ENCODE measurements at places on chromosomes 7 and 10.

GRCh38 chr10:114239117-114239993 lies at the start of gene VWA2:
Gene VWA2, plus strand, starts transcription at chr10:114239254. Its CDS starts 9,460 bp downstream, at chr10:114248714.
- DNase-seq = peak; percentile 11

DNA sequence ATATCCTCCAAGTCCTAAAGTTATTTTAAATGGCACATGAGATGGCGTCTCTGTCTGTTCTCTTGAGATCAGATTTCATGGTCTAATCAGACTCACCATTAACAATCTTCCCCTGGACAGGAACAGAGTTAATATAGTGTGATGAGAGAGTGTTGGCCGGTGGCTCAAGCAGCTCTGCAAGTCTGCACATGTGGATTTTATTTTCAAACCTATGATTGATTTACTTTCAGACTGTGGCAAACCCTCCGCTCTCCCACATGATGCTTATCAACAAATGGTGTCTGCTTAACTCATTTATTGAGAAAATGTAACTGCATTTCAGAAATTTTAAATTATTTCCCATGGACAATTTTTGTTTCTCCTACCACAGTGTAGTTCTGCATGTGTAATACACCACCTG lies 46.5 kb upstream of the HGF start:
- no peak for DNase-seq

DNA sequence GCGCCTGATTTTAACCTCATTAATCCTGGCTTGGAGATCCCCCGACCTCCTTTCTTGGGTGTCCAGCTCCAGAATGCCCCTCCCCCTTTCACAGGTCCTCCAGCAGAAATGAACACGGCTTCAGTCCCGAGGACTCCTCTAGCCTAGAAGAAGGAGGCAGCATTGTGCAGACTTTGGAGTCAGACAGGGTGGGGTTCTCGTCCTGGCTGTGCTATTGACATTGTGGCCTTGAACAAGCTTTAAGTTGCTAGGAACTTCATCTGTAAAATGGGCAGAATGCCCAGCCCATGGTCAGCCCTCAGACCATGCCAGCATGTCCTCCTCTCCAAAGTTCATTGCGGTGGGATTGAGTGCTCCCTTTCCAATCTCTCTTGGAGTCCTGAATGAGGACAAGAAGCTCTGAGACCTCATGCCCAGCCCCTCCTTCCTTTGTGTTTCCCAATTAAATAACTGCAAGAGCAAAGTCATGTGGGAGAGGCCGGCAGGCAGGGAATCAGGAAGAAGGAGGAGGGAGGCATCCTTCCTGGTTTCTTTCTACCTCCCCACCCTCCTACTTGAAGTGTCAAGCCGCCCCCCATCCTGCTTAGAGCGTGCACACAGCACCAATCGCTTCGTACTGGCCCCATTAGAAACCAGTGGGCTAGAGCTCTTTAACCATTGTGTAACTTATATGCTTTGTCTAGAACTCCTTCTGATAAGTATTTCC lies 86.4 kb downstream of the RBM20 start:
- DNase-seq = no peak

DNA sequence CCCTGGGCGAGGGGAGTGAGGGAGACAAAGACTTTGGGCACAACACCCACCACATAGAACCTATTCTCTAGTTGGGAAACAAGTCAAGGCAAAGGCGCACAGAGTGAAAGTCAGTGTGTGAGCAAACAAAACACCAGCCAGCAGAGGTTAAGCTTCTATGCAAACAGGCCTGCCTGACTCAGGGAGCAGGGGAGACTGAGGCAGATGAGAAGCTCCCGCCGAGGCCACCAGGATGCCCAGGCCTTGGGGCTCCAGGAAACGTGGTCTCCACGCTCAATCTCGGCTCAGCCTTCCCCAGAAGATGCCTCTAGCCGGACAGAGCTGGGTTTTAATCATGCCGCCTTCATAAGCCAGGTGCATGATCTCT lies 74.1 kb upstream of the KCNMA1 start:
- DNase-seq = no peak

- no peak for DNase-seq
These were observed 125.2 kb downstream of the TACC2 start for GRCh38 chr10:122113945-122114747.

GRCh38 chr7:99772565-99772964 lies 11.4 kb downstream of the CYP3A4 start:
- no peak for DNase-seq

GRCh38 chr10:12041766-12042408 lies 722 bp downstream of the UPF2 start:
- peak; percentile 41 for DNase-seq

DNA sequence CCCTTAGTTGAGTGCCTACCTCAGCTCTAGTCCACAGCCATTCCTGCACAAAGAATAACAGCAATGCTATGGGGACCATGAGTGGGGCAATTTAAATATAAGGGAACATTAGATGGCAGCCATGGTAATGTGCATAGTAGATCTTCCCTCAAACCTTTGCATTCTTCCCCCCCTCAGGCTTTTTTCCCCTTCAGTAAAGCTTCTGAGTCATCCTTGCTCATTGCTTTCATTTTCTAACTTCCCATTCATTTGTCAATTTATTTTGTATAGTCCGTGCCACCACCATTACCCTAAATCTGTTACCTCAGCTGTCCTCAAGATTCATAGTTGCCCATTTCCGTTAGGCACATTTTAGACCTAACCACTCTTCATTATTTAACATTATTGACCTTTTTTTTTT lies 10.7 kb downstream of the HECTD2 start:
- DNase-seq = no peak

GRCh38 chr7:139362302-139362701 lies 2.6 kb downstream of the LUC7L2 start:
- no peak for DNase-seq

DNA sequence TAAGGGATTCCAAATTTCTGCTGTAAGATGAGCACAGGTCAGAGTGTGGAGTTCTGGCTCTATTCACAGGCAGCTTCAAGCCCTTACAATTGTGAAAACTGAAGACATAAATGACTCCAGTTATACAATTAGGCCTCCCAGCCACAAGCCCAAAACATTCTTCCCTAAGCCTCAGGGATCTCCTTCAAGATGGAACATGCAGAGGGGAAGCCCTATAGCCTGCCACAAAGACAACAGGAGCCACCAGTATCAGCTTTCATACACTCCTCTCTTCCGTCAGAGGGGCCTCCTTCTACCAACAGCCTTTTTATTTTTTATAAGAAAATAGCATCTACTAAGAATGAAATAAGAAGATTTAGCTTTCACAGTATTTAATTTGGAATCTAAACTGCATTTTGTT lies 46.5 kb downstream of the DLD start:
- no peak for DNase-seq

DNA sequence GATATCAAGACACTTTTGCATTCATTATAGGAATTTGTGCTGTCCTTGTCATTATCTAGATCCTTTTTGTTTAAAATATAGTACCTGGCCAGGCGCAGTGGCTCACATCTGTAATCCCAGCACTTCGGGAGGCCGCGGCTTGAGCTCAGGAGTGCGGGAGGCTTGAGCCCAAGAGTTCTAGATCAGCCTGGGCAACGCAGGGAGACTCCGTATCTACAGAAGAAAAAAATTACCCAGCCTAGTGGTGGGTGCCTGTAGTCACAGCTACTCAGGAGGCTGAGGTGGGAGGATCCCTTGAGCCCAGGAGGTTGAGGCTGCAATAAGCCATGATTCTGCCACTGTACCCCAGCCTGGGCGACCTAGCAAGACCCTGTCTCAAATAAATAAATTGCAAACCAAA lies 621 bp upstream of the MORN4 start:
- no peak for DNase-seq

GRCh38 chr7:139687980-139688632 lies 89.7 kb downstream of the HIPK2 start:
- no peak for DNase-seq

GRCh38 chr10:24790599-24790998 lies 66.9 kb upstream of the ARHGAP21 start:
- DNase-seq = no peak

DNA sequence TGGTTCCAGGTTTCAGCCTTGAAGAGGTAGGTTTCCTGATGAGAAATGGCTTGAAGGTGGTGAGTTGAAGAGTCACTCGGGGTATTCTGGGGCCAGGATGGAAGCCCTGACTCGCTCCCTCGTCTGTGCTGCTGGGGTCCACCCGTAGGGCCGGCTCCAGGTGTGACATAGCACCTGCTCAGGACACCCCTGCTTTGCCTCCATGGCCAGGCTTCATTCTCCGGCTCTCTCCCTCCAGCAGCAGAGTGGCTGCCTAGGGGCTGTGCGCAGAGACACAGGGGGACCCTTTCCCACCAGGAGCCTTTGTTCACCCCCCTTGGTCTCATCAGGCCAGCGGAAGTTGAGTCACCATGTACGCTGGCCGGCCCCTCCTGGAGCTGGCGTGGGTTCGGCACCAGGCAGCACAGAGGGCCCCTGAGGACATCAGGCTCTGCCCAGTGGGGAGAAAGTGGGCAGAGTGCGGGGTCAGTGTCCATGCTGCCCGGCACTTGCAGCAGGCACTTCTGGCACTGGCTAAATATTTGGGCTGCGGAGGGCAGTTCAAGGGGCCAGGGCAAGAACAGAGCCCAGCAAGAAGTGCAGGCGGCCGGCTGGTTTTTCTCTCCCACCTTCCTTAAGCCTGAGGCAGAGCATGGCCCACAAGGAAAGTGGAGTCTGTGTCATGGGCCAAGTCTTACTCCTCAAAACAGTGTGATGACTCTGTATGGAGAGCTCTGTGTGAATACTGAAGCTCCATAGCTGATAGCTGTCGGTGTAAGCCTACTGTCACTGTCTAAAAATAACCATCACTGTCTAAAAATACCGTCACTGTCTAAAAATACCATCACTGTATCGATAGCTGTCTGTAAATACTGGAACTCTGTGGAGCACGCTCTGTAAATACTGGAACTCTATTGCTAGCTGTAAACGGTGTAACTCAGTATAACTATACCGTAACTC lies 3.7 kb upstream of the PRKAR1B start:
- no peak for DNase-seq

GRCh38 chr7:92944633-92945032 lies 108.3 kb upstream of the CDK6 start:
- no peak for DNase-seq

DNA sequence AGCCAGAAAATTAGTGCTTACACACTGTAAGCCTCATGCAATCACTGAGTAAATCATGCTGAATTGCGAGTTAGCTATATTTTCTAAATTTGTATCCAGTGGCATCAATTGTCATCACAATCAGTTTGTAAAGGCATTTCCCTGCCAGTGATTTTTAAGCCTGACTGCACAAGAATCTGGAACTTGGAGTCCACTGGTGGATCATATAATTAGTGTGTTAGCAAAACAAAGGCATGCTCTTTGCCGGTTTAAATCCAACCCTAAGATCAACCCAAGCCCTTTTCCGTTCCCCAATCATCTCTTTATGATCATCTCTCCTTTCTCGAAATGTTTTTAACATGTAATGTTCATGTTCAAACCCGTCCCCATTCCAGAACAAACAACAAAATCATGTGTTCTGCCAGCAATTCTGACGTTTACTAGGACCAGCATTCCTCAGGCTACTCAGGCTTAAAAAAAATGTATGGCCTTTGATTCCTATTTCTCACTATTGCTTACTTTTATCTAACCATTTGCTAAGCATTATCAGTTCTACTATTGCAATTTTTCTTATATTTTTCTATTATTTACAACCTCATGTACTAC lies 649.2 kb downstream of the SORCS1 start:
- no peak for DNase-seq

DNA sequence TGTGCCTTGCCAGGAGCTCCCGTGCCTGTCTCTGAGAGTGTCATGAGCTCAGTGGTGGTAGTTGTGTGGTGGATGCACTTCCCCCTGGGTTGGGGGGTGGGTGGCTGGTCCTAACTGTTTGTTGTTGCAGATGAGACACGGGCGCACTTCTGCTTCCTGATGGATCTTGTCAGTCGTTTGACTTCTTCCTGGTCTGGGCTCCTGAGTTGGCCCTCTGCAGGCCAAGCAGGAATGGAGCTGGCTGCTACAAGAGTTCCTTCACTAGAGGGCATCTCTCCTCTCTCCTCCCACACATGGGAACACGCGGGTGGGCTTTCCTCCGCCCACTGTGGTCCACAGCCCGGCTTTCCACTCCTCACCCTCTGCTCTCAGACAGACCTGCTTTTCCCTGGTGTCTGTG lies 82.0 kb downstream of the BMS1 start:
- DNase-seq = peak; percentile 76

DNA sequence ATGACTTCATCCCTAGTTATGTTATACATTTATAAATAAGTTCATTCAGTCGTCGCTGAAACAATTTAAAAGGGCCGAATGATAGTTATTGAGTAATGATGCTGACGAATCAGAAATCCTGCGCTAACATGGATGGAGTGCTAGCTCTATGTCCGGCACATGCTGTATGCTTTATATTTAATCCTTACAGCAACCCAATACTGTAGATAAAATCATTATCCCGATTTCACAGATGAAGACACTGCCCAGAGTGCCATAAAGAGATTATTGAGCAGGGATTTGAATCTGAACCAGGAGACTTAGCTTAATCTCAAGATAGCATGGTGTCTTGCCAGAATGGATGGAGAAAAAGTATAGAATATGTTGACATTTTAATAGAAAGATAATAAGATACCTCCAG lies 1.1 kb upstream of the ICA1 start:
- no peak for DNase-seq

DNA sequence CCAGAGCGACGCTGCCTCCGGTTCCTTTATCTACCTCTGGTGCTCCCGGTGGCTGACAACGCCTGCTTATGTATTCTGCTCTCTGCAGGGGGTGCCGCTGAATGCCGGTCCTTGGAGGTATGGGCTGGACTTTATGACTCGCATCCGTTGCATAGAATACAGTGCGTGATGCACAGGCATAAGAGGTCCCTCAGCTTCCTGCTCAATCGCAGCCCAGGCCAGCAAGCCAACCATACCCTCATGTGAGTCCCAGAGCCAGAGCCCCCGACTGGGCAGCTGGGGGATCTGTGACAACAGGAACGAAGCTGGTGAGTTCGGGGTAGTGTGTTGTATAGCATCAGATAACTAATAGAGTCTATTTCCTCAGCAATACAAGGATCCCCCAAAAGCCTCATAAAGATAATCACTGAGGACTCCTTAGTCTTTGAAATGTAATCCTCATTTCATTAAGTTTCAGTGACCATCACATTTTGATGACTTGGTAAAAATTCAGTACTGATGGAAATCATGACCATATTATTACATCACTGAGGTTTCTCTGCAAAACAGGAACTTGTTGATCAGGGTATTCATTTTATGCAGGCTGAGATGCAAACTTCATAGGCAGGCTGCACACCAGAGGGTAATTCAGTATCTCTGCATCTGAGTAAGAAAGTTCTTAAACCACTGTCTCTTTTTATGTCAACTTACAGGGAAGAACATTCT lies 607.8 kb downstream of the PTPRN2 start:
- DNase-seq = no peak

- DNase-seq = no peak
These were observed 553.4 kb upstream of the POM121L12 start for GRCh38 chr7:52482076-52482475.

GRCh38 chr10:28564905-28565304 lies 32.0 kb downstream of the WAC start:
- no peak for DNase-seq

DNA sequence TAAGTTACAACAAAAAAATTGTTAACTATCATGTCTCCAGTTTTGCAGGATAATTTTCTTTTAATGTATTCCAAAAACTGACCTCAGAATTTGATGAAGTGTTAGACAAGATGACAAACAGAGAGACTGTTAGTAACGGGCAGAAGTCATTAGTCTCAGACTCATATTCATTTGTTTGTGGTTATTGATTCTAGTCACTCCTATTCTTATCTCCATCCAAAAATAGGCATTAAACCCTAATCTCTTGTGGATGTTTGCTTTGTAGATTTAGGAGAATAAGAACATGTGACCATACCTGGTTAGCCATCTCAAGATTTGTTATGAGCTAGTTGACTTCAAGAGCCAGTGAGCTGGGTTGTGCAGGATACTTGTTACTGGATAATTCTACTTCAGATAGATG lies 261.1 kb downstream of the AUTS2 start:
- DNase-seq = no peak

- DNase-seq = no peak
These were observed 432.9 kb downstream of the SORCS3 start for GRCh38 chr10:105073999-105074398.
